ENCODE measurements at places on chromosomes 7 and 10.

GRCh38 chr7:116502201-116503096 lies 2.9 kb downstream of the CAV2 start:
- no peak for DNase-seq

GRCh38 chr10:6987536-6987945 lies 407.5 kb upstream of the PRKCQ start:
- no peak for DNase-seq

GRCh38 chr10:84665883-84666463 lies 337.6 kb downstream of the CCSER2 start:
- no peak for DNase-seq

DNA sequence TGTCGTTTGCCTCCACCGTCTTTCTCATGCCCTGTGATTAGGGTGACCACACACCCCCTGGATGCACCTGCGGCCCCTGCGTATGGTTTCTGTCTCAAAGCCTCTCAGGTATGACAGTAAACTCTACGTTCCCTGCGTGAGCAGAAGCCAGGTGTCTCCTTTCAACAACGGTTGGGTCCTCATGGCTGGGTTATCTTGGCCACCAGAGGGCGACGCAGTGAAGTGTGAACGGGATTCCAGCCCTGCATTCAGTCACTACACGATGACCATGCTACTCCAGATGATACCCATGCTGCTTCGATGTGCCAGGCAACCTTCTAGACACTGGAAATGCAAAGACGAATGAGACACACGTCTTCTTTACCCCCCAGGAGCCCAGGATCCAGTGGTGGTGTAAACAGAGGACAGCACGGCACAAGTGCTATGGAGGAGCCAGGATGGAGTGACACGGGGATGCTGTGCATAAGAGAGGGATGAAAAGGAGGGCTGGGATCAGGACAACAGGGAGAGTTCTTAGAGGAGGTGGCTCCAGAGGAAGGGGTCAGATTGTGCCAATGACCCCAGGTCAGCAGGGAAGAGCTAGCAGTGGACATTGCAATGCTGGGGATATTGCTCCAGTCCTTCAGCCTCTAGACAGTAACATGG lies 228.1 kb upstream of the PFKP start:
- no peak for DNase-seq

GRCh38 chr10:106547047-106547635 lies 617.4 kb downstream of the SORCS1 start:
- no peak for DNase-seq

DNA sequence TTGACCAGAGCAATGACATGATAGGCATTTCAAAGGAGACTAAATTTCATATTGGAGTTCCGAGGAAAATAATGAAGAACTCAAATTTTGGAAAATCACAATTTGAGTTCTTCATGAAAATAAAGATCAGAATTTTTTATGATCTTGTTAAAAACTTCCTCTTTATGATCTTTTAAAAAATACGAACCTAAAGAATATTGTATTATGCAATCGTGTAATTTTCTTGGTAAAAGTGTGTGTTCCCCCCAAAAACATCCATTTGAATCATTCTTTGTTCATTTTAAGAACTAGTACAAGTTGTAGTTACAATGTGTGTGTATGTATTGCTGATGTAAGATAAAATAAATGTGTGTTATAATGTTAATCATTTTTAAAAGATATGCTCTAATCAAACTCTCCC lies 79.3 kb upstream of the PDK4 start:
- no peak for DNase-seq

All from stimulated activated CD8-positive, alpha-beta memory T cell treated with anti-CD3 and anti-CD28 coated beads, Interleukin-15, amount 100 ng/mL, for 1 hour (primary cell).